ENCODE measurements at places on chromosomes 5 and 9.

- no peak for DNase-seq
Observed at GRCh38 chr9:72971411-72971810, 18.6 kb upstream of the ALDH1A1 start.

- DNase-seq, result no peak
Observed at GRCh38 chr9:112046181-112046580, 128.9 kb downstream of the SUSD1 start.

GRCh38 chr9:124894035-124894740 lies 32.3 kb downstream of the ARPC5L start:
- DNase-seq, result no peak

GRCh38 chr9:111483439-111483857 lies 735 bp downstream of the ECPAS start:
- no peak for DNase-seq

DNA sequence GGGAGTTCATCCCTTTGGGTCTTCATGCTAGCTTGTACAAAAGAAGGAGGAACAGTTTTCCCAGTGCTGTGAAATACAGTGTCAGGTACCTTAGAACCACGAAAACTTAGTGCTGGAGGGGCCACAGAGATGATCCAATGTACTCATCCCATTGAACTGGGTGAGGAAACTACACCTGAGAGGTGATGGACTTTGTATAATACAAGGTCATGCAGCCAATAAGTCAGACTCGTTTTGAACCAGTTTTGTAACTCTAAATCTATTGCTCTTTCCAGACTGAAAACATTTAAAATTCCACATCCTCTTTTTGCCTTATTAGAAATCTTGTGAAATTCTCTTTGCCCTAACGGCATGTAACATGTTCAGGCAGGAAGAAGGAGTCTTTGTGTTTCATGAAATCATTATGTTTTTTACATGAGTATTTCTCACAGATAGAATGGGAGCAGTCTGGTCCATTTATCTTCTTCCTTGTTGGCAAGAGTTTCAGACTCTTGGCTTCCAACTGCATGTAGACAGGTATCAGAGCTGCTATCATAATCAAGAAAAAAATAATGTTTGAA lies 146.8 kb upstream of the FBXL7 start:
- DNase-seq, result no peak

DNA sequence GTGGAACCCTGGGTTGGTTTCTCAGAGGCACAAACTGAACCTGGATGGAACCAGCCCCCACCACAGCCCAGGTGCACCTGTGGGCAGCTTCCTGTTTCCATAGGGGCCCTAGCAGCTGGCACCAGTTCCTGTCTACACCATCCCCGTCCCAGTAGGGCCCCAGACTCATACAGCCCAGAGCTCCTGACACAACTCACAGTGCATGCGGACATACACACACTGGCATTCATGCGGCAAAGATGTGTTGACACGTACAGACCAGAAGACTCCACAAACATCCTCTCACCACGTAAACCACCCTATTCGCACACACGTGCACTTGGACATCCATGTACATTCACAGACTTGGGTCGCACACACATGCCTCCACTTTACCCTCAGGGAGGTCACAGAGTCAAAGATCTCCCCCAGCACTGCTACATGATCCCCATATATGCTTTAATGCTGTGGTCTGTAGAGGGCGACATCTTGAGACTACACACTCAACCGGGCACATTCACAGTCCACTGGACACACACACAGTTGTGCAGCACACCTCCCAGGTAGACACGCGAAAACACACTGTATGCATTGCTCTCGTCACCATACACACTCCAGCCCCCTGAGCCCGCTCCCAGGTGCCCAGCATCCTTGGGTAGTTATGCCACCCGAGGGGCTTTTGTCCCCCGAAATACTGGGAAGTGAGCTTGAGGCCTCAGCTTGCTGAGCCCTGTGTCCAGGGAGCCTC lies 22.4 kb downstream of the CXXC5 start:
- DNase-seq, result peak; percentile 71

- no peak for DNase-seq
Observed at GRCh38 chr5:16639206-16639605, 22.4 kb upstream of the RETREG1 start.
